ENCODE measurements at places on chromosomes 3 and 15.

GRCh38 chr3:128498901-128499530 lies 6.0 kb upstream of the GATA2 start:
- DNase-seq: no peak

GRCh38 chr3:45852828-45853227 lies 10.9 kb upstream of the LZTFL1 start:
- no peak for DNase-seq

- no peak for DNase-seq
Observed at GRCh38 chr3:150363420-150363819, 44.7 kb upstream of the TSC22D2 start.

DNA sequence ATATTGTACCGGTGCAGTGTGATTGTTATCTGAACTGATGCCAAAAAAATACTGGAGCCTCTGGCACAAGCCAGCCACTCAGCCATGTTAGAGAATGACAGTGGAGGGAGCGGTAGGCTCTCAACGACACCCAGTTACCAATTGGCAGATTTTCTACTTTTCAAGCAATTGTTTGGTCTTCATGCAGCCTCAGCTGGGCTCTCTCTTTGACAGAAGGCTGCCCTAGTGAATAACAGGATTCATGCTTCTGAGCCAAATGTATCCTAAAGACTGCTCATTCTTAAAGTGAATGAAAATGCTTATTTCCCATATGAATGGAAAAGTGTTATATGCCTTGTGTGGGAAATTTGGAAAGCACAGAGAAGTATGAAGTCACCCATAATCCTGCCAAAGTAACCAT lies 261.2 kb upstream of the TRIM42 start:
- no peak for DNase-seq

DNA sequence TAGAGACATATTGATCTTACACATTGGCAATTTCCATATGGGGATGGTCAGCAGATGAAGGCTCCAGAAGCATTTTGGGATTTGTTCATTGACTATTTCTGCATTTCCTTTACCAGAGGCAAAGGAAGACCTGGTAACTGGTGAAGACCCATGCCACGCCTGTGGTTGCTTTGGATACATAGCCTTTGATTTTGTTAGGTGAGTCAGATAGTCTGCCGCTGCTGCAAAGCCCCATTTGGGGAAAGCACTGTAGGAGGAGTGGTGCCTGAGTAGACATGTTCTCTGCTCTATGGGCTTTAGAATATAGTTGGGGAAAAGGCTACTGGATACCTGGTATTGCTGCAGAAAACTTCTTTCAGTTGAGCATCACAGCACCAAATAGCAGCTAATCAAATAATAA lies 56.8 kb downstream of the TFG start:
- no peak for DNase-seq

DNA sequence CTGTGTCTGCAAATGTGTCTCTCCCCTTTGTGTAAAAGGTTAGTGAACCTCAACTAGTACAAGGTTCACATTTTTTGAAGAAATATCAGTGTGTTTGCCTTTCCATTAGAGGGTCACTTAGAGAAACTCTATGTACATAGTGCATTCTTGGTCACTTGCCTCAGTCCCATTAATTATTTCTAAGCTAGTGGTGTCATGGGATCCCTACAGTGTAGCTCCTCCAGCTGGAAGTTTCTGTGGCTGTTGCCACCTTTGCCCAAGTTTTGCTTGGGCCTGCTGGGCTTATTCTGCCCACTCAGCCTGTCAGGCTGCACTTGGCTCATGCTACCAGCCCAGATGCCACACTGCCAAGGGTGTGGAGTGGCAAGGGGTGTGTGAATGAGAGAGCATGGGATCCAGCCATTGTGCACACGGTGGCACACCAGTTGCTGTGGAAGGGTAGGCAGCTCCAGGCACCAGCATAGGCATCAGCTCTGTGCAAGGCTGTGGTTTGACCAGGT lies 161.7 kb downstream of the ARPP21 start:
- no peak for DNase-seq

DNA sequence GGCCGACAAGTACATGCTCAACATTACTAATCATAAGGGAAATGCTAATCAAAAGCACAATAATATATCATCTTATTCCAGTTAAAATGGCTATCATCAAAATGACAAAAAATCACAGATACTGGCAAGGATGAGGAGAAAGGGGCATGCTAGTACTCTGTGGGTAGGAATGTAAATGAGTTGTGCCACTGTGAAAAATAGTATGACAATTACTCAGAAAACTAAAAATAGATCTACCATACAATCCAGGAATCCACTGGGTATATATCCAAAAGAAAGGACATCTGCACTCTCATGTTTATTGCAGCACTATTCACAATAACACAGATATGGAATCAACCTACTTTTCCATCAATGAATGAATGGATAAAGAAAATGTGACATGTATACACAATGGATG lies 1256.5 kb downstream of the SI start:
- no peak for DNase-seq

- DNase-seq: no peak
Observed at GRCh38 chr15:90322538-90322937, 29.5 kb upstream of the ZNF774 start.

DNA sequence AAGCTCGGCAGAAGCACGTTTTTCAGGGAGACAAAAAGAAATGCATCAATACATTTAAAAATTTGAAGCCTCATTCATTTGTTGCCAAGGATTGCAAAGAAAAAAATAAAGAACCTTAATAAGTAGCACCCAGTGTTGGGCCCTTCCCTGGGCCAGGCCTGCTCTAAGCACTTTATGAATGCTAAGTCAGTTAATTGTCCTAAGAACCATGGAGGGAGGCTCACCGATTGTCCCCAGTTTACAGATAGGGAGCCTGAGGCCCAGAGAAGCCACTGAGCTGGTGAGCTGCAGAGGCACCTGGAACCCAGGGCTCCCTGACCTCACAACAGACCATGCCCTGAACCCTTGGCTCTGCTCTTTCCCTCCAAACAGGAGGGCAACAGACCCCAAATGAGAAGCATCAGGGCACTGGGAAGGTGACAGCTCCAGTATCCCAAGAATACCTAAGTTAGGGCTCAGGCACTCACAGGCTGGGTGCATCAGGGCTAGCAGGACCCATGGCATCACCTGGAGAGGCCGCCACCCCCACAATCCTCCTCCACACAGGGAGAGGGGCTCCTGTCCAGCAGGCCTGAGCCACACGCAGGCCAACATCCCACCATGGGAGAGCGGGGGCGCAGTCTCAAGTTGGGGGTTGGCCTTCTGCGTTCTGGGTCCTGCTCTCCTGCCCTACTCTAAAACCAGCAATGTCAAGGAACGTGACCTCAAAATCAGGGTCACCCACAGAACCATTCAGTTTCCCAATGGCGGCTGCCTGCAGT lies 3.9 kb downstream of the GRIP2 start:
- no peak for DNase-seq

GRCh38 chr3:3110299-3110630 lies at the start of gene IL5RA:
TSS of gene IL5RA (minus strand) at chr3:3110374. CDS start at chr3:3104984, 5,390 bp downstream.
- peak; percentile 54 for DNase-seq

- no peak for DNase-seq
Observed at GRCh38 chr3:142968319-142969025, 5.0 kb upstream of the PAQR9 start.

DNA sequence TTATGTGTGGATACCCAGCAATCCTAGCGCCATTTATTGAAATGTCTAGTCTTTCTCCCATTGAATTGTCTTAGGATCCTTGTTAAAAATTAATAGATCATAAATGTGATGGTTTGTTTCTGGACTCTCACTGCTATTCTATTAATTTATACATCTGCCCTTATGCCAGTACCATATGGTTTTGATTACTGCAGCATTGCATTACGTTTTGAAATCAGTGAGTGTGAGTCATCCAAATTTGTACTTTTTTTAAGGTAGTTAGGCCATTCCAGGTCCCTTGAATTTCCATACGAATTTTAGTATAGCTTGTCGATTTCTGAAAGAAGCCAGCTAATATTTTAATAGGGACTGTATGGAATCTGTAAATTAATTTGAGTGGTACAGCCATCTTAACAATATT lies 648.6 kb upstream of the ZNF385D start:
- DNase-seq: no peak

- DNase-seq: no peak
Observed at GRCh38 chr3:94173673-94174434, 111.0 kb downstream of the NSUN3 start.

DNA sequence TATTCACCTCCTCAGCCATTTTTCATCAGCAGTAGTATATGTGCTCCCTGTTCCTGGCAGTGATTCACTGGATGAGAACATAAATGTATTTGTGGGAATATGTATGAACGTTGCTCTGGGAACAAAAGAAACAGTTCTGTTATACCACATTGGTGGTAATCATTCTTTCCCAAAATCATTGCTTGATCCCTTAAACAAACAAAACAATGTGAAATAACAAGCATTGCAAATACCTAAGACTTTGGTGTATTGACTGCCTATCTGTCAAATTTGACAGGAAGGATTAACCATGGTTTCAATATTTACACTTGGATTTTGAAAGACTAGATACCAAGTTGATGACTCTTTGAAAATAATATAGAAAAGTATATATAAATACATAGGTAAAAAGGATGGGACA lies 284.1 kb downstream of the FHIT start:
- DNase-seq: no peak

GRCh38 chr15:86373147-86373546 lies 293.5 kb downstream of the AGBL1 start:
- no peak for DNase-seq

DNA sequence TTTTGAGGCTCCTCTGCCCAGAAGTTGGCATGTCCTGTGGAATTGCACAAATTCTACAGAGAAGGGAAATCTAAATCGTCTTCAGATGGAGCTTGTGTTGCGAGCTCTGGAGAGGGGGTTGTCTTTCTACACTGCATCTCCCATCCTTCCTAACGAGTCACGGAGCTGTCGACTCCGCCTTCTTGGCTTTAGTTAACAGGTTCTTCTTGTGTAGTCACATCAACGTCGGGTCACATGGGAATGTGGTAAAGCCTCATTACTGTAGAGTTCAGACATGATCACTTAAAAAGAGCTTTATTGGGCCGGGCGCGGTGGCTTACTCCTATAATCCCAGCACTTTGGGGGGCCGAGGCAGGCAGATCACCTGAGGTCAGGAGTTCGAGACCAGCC lies 60.0 kb downstream of the DNASE1L3 start:
- no peak for DNase-seq

GRCh38 chr15:90872486-90873184 lies 4.2 kb downstream of the FURIN start:
- no peak for DNase-seq

GRCh38 chr3:12399226-12399625 lies 85.1 kb upstream of the TSEN2 start:
- no peak for DNase-seq

GRCh38 chr3:193831495-193832455 lies 238.8 kb downstream of the OPA1 start:
- DNase-seq: peak; percentile 19

DNA sequence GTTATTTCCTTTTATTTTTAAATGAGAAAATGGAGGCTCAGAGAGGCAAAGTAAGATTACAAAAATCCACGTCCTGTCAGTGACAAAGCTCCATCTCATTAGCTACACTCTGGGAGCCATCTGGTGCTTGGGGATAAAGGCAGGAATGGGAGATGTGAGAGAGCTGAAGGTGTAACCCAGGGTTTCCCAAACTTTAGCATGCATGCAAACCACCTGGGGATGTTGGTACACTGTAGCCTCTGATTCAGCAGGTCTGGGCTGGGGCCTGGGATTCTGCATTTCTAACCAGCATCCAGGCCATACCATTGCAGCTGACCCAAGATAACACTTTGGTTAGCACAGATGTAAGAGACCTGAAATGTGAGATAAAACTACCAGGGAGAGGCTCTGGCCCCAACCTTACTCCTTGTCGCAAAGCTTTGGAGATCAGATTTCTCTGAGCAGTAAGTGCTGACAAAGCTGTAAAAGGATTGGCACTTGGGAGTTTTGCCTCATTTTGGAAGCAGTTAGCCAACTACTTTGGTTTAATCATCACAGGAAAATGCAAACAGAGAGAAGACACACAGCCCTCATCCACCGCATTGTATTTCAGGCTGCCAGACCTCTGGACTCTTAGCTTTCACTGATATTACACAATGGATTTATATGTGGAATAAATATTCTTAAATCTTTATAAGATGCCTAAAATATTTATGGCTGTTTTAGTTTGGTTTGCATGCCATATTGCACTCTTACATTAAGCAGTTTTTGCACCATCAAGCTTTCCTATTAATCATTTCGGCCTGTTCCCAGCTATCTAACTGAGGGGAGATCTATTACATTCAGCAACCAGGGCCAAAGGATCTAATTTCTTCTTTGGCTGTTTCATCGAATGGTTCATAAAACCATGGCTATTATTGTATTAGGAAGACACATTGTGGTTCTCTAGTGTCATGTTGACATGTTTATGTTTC lies 263.0 kb downstream of the EBLN2 start:
- no peak for DNase-seq

DNA sequence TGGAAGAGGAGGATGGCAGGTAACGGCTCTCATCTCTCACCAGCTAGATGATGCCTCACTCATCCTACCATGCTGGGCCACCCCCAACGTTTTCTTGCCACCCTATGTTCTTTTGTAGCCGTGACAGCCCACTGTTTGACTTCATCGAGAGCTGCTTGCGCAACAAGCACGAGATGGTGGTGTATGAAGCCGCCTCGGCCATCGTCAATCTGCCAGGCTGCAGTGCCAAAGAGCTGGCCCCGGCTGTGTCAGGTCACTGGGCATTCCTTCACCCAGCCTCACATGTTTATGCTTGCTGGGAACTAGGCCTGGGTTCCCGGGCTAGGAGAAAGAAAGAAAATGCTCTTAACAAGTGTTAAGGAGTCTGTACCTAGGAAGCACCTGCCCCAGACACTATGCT lies 8.2 kb downstream of the COPG1 start:
- no peak for DNase-seq

GRCh38 chr3:42826141-42826540 lies 16.9 kb downstream of the ACKR2 start:
- no peak for DNase-seq

DNA sequence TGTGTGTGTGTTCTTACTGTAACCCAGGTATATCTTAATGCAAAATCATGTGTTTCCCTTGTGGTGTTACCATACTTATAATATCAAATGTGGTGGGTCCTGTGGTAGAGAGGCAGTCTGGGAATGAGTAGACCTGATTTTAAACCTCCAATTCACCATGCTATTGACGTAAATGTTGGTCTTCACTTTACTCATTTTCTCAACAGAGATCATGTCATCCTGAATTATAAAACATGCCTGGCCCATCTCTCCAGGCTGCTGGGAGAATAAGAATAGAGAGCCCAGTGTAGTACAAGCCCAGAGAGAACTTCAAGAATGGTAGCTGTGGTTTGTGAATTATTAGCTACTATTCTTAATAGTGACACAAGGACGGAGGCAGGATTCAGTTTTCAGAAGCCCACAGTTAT lies 88.1 kb downstream of the MBNL1 start:
- DNase-seq: no peak
